Stimulated activated CD8-positive, alpha-beta memory T cell treated with anti-CD3 and anti-CD28 coated beads, Interleukin-15, amount 100 ng/mL, for 4 hours (primary cell): ENCODE measurements at places on chromosomes 1 and 21.

DNA sequence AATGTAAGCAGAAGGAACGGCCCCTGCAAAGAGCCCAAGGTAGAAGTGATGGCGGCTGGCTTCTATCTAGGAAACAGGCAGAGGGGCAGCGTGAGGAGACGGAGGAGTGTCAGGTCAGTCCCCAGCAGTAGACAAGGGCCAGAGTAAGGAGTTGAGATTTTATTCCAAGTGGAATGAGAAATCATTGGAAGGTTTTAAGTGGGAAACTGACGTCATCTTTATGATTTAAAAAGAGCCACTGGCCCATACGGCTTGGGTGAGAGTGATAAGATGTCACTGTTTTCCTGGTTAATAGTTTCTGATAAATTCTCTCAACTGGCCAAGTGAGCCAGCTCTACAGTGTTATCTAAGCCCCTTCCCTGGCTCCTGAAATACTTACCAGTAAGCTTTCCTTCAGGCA lies 103.2 kb upstream of the CAMK1G start:
- no peak for DNase-seq

GRCh38 chr21:38114717-38115333 lies 142.0 kb upstream of the KCNJ15 start:
- no peak for DNase-seq

GRCh38 chr1:116485976-116486375 lies 84.8 kb downstream of the CD58 start:
- no peak for DNase-seq

DNA sequence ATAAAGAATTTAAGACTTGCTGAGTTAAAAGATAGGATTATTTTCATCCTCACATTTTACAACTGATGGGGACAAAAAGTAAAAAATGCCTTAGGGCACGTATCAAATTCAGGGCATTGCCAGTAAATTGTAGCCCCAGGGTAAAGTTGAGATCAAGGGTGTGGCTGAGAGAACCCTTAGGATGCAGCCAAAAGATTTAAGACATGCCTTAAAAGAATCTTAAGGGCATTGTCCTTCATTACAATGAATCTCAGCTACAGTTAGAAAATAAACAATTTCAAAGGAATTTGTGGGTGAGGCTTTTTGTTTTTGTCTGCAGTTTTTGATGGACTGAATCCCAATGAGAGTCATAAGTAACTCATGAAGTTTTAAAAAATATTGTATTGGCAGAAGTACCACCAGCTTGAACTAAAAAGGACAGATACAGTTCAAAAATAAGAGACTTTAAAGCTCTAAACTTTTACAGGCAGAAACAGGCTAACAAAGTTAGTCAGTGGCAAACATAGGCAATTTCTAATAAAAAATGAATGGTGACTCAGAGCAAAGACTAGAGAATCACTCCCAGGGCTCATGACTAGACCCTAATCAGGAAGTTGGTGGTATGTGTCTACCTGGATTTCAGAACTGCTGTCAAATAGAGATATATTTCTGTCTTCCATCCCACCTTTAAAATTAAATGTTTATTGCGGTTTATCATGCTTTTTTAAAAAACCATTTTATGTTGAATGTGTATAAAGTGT lies 165.1 kb upstream of the SNX7 start:
- DNase-seq = no peak

GRCh38 chr1:247475793-247476192 lies 17.9 kb upstream of the OR2B11 start:
- no peak for DNase-seq

DNA sequence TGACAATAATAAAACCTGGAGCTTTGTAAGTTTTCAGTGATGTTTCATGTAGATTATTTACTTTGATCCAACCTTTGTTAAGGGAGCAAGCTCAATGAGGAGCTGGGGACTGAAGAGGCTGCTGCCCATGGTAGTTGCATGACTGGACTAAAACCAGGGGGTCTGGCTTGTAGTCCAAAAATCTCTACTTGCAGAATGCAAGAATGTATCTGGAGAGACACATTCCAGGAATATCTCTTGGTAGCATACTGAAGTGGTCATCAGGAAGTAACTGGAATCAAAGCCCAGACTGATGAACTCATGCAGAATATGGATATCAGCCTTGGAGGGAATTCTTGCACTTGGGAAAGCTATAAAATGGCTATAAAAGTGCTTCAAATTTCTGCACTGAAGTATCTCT lies 5.8 kb upstream of the KIAA0040 start:
- no peak for DNase-seq

DNA sequence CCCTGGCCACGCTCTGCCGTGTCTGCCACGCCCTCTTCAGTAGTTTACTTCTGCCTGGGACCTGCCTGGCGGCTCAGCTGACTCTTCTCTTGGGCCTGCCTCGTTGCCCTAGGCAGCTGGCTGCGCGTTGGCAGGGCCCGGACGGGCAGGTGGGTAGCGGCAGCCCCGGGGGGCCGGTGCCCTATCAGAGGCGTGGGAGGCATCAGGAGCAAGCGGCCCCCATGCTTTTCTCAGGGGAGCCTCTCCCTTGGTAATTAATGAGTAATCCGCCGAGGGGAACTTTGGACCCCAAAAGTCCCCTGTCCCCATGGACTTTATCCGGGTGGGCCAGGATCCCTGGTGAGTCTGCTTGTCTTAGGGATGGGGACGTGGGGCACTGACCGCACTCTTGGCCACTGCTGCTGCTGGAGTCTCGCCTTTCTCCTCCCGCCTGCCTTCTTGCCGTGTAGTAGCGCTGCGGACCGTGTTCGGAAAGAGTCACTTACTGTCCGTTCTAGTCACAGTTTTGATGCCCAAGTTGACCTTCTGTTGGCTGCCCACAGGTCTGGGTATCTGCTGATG lies 22.7 kb downstream of the SKI start:
- DNase-seq = no peak

- no peak for DNase-seq
Measured at GRCh38 chr1:28512058-28512611, 6.3 kb downstream of the RCC1 start.

GRCh38 chr1:145707183-145707867 lies at the start of gene PDZK1:
Gene PDZK1, minus strand, starts transcription at chr1:145707368. Its CDS starts 19,347 bp downstream, at chr1:145688021.
- no peak for DNase-seq

DNA sequence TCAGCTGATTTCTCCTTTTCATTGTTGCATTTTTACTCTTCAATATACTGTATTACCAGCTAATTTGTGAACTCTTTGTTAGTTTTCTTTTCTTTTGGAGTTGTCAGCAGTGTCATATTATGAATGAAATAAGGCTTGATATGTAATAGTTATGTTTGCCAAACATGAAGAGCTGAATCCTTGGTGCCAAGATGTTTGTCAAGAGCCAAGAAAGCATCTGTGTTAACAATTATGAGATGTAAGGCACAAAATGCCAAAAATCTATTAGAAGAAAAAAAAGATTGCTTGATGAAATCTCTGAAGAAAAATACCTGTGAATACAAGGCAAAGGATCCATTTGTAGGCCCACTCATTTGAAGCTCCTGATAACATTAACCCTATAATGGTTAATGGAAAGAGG lies 48.4 kb upstream of the RNPC3 start:
- DNase-seq = no peak

GRCh38 chr1:42282024-42282579 lies 52.9 kb downstream of the FOXJ3 start:
- DNase-seq = no peak

GRCh38 chr21:43597052-43597451 lies 62.2 kb downstream of the HSF2BP start:
- DNase-seq = no peak

DNA sequence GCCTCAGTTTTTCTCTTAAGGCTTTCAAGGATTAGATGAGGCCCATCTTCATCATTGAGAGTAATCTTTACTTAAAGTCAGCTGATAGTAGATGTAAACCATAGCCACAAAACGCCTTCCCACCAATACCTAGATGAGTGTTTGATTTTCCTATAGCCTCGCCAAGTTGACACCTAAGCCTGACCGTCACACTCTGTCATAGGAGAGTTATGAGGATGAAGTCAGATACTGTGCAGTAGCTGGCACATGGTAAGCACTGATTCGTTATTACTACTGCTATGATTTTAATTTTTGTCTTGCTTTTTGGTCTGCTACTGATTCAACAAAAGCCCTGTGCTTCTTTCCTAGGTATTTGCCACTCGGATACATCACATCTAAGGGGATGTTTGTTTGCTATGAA lies 395.5 kb downstream of the RPS6KC1 start:
- no peak for DNase-seq

DNA sequence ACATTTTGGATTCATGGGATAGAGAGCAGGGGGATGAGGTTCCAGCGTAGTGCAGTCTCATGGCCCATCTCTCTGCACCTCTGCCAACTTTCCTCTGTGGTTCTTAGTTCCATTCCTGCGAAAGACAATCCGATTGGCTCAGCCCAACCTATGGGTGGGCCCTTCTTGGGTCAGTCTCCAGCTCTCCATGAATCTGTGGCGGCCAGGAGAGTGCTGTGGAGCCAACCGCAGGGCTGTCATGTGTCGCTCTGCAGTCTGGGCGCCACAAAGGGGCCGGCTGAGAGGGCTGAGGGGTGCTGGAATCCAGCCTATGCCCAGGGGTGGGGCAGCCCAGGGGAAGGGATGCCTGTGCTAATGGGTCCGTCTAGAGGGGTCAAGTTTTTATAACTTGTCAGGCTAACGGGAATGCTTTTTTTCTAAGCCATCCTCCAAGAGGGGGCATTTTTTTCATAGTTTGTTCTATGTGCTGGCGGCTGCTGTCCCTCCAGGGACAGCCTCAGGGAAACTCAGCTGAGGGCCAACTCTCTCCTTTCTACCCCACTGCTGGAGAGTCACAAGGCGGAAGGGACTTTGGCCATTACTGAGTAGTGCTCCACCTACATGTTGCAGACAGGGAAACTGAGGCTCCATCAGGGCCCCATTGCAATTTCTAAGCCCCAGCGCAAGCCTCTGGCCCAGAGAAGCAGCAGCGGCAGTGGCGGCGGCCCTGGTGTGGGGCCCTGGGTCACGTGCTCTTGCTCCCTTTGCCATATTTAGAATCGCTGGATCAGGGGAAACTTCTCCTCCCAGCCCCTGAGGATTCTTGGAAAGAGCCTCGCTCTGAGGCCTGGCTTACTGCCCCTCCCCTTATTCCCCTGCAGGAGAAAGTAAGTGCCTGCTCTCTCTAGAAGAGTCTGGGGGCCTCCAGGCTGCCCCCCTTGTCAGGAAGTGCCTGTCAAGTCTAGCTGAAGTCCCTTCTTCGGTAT lies 23.4 kb downstream of the KCNQ4 start:
- DNase-seq = no peak

GRCh38 chr1:91744953-91745639 lies 140.9 kb downstream of the TGFBR3 start:
- DNase-seq = no peak

GRCh38 chr1:203291201-203292096 lies 13.9 kb upstream of the BTG2 start:
- no peak for DNase-seq

- no peak for DNase-seq
Measured at GRCh38 chr1:156704166-156704711, 1.1 kb downstream of the CRABP2 start.

DNA sequence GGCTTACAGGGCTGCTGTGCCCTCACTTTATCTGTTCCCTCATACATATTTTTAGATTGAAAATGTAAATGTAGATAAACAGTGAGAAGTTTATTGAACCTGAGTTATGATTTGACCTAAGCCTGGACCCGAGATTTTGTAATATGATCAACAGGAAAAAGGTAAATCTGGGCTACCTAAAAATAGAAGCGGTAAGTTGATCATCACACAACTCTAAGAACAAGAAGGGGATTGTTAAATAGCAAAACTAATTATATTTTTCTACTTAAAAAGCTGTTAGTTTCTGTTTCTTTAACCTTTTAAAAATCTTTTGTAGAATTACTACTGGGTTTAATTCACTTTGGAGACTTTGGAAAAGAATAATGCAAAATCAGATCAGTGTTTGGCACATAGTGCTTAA lies 35.6 kb downstream of the CAMTA1 start:
- no peak for DNase-seq

DNA sequence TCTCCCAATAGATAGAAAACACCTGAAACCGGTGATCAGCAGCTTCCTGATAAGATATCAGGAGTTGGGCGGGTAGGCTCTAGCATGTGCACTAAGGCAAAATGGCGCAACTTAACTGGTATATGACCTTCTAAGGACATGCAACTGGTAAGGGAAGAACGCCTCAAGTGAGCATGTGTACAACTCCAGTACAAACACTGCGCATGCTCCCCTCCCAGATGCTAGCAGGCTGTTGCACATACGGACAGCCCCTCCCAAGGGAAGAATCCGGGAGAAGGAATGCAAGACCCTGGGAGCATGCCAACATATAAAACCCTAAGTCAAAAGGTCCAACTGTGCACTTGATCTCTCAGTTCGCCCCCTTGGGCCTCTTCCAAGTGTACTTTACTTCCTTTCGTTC lies 110.8 kb downstream of the TSEN15 start:
- no peak for DNase-seq

DNA sequence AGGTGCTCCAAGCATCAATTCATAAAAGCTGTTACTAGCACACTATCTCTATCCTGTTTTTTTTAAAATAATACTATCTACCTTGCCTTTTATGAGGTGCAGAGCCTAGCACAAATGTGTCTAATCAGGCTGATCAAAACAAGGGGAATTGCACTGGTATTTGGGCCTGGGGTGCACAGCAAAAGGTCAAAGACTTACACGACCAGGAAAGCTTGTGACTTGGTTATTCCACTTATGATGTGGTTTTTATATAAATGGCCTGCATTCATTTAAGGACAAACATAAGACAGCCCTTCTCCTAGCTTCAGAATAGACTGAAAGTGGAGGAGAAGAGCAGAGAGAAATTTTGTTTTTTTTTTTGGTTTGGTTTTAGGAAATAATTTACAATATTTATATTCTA lies 98.4 kb upstream of the SGIP1 start:
- DNase-seq = no peak

DNA sequence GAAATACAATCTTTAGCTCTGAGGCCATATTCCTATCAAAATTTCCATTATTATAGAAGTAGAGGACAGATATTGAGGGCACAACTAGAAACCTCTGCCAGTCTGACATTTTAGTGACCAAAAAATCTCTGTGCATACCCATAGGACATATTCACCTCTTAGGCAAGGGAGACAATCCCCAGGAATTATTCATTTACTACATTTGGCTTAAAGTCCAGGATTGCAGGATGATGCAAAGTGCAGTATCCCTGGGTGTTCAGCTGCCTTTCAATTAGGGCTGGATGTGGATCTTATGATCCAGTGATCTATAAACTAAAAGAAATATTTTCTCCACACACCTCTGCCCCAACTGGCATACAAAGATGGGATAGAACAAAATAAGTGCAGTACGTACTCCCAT lies 50.9 kb downstream of the PTGS2 start:
- DNase-seq = no peak

- DNase-seq = no peak
Measured at GRCh38 chr1:114703242-114703641, 7.9 kb upstream of the AMPD1 start.

- DNase-seq = no peak
Measured at GRCh38 chr1:162070094-162070748, 730 bp downstream of the NOS1AP start.

DNA sequence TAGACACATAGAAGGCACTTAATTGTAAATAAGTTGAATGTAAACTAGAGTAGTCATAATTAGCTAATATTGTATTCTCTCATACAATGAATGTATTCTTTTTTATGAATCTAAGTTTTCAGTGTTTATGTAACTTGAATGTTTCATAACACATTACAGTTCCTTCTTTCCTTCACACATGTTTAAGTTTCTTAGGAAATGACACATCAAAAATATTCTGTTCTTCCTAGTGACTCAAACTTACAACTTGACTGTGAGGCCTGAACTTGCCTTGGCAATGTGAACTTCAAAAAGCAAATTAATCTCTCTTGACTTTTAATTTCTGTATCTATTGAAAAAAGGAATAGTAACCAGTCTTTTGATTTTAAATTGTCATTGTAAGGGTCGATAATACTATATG lies 700.1 kb downstream of the KCNT2 start:
- DNase-seq = no peak

- DNase-seq = no peak
Measured at GRCh38 chr1:112143871-112144441, 154.5 kb upstream of the KCND3 start.
